NCI-H1436 treated with DMSO at 0.1 percent for 48 hours (cell line): ENCODE measurements at places on chromosomes 4 and X.

DNA sequence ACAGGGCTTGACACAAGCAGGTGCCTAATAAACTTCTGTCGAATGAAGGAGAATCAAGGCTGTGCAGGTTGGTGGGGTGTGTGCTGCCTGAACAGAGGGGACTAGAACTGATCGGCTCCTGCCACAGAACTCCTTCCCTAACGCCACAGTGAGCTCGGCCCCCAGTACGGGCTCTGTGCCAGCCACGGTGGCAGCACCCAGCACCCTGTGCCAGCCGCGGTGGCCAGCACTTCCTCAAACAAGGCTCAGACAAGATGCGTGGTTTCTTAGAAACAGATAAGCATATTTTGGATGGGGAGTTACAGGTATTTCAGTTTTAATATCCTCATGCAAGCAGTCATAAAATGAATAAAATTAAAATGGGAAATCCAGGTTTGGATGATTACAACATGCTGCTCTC is 26.0 kb upstream of the C4orf50 start:
- no peak for DNase-seq

GRCh38 chrX:31384471-31384870 is 312.6 kb upstream of the FTHL17 start:
- no peak for DNase-seq

- DNase-seq: no peak
Measured at GRCh38 chrX:10629905-10630304, 9.5 kb upstream of the MID1 start.

DNA sequence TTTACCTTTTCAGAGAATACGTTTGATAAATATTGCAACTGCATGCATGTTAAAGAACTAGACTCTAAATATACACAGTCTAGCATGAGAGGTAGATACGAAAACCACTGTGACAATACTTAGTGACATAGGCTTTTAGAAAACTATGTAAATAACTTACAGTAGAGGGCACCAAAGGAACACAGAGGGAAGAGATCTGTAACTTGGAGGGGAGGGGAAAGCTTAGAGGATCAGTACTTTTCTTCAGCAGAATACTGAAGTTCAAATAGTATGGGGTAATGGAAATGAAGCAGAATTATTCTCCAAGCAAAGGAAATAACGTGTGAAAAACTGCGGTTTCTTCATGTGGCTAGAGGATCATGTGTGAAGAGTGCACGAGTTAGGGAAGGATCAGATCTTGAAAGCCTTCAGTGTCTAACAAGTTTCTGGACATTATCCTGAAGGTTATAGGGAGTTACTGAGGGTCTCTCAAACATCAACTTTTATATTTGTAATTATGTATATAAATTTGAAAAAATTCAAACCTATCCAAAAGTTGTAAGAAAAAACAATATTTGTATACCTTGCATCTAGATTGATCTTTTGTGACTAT is 264.3 kb downstream of the NPFFR2 start:
- DNase-seq: peak; percentile 2

- no peak for DNase-seq
Measured at GRCh38 chr4:153521999-153522801, 56.0 kb downstream of the TMEM131L start.

DNA sequence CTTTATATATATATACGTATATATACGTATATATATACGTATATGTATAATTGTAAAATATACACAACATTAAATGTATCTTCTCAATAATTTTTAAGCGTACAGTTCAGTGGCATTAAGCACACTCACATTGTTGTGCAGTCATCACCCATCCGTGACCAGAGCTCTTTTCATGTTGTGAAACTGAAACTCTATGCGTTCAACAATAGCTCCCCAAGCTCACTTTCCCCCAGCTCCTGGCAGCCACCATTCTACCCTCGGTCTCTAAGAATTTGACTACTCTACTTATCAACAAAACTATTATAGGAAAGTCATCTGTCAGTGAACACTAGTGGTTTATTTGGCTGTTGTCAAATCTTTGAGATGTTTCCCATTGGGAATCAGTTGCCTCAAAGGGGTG is 621.8 kb upstream of the GALNT7 start:
- DNase-seq: no peak

DNA sequence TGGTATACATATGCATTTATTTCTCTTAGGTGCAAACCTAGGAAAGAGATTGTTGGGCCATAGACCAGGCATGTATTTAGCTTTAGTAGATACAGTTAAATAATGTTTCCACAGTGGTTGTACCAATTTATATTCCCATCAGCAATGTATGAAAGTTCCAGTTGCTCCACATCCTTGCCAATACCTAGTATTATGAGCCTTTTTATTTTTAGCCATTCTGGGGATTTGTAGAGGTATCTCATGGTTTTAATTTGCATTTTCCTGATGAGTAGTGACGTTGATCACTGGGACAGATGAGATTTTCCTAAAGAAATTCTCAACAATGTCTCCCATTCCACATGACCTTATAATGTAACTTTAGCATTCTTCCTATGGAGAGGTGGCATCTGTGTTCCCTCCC is 56.9 kb downstream of the SUPT20HL2 start:
- DNase-seq: no peak

- no peak for DNase-seq
Measured at GRCh38 chrX:66021401-66021764, 18.5 kb downstream of the VSIG4 start.

GRCh38 chrX:139801397-139801813 is 93.4 kb upstream of the MCF2 start:
- DNase-seq: peak; percentile 11

- no peak for DNase-seq
Measured at GRCh38 chr4:179601671-179602070, 2159.4 kb upstream of the AGA start.
